OCI-LY7 (cell line): ENCODE measurements at places on chromosomes 7 and 10. TPM values are rescaled to one million over a fixed set of nuclear protein-coding genes. Genes with fewer than 3 reads are reported as not detected.

The PRPS1L1 gene
- not detected in 2 replicates for total RNA-seq

GRCh38 chr7:151274936-151275812, 26.7 kb upstream of the SMARCD3 start:
- DNase-seq, result no peak

DNA sequence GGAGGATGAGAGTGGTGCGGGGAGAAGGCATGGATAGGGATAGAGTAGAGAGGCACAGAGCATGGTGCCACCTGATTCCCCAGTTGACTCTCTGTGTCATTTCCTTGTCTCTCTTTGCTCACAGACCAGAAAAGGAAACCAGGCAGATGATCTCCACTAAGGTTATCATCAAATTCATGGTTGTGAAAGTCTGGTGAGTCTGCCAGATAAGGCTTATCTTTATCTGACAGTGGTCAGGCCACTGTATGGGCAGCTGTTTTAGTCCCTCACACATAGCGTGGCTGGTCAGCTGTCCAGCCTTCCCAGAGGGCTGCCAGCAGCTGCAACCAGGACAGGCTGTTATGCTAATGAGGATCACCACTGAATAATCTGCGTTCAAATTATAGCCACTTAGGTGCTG, 99.0 kb downstream of the ADRA2A start:
- DNase-seq, result no peak

DNA sequence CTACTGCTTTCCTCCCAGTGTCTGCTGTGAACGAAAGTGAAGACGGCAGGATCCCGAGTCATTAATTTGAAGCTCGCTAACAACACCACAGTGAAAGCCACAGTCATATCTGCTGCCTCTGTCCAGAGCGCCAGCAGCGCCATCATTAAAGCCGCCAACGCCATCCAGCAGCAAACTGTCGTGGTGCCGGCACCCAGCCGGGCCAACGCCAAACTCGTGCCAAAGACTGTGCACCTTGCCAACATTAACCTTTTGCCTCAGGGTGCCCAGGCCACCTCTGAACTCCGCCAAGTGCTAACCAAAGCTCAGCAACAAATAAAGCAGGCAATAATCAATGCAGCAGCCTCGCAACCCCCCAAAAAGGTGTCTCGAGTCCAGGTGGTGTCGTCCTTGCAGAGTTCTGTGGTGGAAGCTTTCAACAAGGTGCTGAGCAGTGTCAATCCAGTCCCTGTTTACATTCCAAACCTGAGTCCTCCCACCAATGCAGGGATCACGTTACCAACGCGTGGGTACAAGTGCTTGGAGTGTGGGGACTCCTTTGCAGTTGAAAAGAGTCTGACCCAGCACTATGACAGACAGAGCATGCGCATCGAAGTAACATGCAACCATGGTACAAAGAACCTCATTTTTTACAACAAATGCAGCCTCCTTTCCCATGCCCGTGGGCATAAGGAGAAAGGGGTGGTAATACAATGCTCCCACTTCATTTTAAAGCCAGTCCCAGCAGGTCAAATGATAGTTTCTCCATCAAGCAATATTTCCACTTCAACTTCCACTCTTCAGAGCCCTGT, 94.8 kb upstream of the KCNMA1 start:
- DNase-seq, result no peak

DNA sequence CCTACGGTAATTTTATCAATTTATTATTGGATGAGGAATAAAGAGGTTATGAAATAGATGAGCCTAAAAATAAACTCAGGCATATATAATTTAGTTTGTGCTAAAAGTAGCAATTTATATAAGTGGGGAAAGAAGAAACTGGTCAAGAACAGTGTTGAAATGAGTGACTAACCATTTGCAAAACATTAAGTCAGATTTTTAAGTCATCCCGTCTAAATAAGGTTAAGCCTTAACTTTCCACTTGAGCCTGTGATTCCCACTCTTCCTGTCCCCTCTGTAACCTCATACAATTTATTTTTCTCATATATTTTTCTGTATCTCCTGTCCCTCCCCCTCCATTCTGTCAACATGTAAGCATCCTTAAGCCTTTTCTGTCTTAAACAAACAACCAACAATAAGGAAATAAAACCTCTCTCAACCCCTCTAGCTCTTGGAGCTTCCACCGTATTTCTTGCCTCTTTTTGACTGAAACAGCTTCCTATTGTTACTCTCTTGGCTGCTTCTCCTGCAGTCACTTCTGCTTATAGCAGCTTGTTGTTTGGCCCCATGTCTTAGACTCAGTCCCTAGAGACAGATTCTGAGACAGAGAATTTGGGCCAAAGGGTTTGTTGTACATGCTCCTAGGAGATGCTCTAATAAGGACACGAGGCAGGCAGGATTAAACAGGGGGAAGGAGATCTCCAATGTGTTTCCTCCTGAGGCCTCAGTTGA, 109.7 kb downstream of the GNAI1 start:
- DNase-seq, result no peak

The NOS3 gene
- 0.30 and 0.78 TPM in 2 replicates for total RNA-seq

The ADAMTS14 gene
- 0.11 TPM in 1 of 2 replicates, not detected in the other for total RNA-seq
